ENCODE measurements at places on chromosomes 3 and 15.

GRCh38 chr15:100259266-100259665 is 82.5 kb downstream of the ADAMTS17 start:
- DNase-seq = no peak

DNA sequence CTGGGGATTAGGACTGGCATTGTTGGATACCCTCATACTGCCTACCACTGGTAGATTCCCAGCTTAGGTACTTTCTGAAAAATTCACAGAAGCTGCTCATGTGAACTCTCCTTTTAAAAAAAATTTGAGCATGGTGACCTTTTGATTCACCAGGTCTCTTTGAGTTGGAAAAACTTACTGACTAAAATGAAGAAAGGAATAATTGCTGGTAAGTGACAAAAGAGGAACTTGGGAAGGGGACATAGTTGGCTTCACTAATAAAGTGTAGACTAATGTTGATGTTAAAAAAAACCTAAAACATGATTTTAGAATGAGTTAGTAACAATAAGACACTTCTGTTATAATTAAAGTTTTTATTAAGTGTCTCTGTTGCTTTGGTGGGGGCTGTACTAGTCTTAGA is 8.6 kb downstream of the VPS8 start:
- no peak for DNase-seq

DNA sequence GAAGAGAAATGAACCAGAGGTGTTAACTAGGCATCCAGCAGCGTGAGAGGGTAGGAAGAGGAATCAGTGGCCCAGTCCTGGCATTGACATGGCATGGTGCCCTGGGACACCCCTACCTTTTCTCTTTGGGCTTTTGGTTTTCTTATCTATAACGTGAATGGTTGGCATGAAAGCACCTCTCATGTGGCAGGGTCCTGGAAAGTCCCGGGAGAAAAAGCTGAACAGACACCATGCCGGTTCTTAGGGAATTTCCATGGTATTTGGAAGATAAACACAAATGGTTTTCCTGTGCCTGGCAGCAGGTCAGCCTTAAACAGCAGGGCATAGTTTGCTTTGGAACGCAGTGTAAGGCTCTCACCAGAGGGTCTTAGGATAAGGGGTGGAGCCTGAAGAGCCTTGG is 15.4 kb downstream of the ARNT2 start:
- DNase-seq = no peak

GRCh38 chr3:114508208-114508607 is 214.4 kb downstream of the TIGIT start:
- DNase-seq = no peak

DNA sequence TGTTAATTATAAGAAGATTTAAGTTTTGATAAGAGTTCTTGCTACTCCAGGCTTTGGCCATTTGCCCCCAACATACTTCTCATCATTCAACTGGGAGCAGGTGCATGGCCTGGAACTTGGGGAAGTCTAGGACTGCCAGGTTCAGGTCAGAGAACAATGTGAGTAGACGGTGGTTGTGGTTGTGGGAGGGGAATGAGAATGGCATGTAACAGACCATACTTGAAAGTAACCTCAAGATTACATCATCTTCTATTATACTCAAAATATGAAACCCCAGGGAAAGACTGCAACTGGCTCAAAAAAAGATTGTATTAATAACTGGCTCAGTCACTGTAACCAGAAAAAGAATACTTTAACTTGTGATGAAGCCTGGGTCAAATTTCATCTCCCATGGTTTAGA is 364.9 kb upstream of the DPPA4 start:
- DNase-seq = peak; percentile 32

DNA sequence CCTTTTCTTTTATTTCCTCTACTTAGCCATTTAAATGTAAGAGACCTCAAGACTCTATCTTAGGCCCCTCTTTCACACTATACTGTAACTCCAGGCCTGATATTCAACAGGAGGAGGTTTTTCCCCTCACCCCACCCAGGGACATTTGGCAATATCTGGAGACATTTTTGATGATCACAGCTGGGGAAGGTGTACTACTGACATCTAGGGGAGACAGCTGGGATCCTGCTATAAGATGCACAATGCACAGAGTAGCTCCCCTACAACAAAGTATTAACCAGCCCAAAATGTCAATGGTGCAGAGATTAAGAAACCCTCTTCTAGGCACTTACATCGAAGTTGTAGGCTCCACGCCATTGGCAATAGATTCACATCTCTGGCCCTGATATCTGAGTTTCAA is 517.5 kb upstream of the UBE2E2 start:
- no peak for DNase-seq

DNA sequence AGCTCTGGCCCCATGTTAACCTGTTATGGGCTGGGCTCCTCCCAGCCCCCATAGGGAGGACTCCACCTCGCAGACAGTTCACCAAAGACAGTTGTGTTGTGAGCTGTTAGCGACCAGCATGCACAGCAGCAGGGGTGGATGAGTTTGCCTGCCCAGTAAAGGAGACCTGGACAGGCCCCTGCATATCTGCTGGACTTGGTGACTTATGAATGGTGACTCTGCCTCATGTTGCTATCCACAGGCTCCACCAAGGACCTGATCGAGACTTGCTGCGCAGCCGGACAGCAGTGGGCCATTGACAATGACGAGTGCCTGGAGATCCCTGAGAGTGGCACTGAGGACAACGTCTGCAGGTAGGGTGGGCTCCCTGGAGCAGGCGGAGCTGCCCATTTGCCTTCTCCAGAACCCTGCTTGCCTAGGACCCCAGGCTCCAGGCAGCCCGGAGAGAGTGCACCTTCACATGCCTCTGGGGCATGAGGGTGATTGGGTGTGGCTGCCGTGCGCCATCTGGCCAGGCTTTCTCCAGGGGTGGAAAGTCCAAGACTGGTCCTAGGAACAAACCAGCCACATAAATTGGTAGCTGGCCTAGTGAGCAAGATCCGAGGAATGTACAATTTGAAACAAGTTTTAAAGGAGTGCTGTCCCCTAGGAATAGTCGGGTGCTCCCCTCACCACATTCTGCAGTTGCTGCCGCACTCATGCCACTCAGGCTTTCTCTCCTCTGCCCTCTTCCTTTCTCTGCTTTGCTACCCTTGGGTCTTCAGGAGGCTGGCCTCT is 59.1 kb downstream of the FBLN2 start:
- no peak for DNase-seq

DNA sequence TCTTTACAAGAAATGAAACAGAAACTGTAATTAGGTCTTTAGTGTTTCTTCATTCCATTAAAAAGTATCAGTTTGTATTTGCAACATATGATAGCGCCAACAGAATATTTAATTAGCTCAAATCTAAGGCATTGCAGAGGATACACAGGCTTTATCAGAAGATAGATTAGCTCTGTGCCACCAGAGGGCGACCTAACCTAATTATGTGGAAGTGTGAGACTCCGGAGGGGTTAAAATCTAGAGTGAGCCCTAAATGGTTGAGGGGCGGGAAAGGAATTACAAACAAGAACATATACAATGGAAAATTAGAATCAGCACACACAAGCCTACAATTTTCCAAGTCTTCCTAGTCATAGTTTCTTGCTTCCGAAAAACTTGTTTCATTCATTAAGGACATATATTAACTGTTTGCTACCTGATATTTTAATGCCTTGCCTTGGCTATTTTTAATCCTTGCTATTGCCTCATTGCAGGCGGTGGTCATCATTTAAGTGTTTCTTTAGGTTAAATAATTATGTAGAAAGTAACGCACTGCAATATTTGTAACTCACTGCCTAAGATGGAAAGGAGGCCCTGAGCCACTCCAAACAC is 18.0 kb upstream of the RYR3 start:
- no peak for DNase-seq

DNA sequence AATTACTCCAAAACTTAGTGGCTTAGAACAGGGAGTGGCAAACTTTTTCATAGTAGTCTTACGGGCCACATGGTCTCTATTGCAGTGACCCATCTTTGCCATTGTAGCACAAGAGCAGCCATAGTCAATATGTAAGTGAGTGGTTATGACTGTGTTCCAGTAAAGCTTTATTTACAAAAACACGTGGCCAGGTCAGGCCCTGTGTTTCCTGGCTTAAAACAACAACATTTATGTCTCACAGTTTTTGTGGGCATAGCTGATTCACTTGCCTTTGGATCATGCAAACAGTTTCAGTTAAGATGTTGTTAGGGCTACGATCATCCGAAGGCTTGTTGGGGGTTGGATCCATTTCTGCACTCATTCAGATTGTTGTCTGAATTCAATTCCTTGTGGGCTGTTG is 103.8 kb downstream of the CHCHD6 start:
- DNase-seq = no peak

DNA sequence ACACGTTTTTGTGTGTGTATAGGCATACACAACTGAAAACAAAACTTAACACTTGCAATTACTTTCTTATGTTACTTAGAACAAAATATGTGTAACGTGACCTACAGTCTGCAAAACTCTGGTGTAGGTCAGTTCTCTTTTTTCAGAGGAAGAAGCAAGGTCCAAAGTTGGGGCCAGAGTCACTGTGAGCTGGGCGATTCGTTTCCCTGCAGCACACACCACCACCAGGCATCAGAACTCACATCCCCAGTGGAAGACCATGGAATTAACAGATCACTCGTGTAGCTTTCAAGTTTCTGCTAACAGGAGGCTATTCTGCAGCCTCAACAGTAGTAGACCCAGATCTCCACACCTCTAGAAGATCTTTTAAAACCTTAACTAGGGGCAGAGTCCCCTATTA is 25.8 kb downstream of the ANP32A start:
- no peak for DNase-seq

- DNase-seq = no peak
Measured at GRCh38 chr3:46460051-46460450, 4.7 kb downstream of the LTF start.
